ENCODE measurements at places on chromosomes 16 and 17. TPM values are rescaled to one million over a fixed set of nuclear protein-coding genes. Genes with fewer than 3 reads are reported as not detected.

DNA sequence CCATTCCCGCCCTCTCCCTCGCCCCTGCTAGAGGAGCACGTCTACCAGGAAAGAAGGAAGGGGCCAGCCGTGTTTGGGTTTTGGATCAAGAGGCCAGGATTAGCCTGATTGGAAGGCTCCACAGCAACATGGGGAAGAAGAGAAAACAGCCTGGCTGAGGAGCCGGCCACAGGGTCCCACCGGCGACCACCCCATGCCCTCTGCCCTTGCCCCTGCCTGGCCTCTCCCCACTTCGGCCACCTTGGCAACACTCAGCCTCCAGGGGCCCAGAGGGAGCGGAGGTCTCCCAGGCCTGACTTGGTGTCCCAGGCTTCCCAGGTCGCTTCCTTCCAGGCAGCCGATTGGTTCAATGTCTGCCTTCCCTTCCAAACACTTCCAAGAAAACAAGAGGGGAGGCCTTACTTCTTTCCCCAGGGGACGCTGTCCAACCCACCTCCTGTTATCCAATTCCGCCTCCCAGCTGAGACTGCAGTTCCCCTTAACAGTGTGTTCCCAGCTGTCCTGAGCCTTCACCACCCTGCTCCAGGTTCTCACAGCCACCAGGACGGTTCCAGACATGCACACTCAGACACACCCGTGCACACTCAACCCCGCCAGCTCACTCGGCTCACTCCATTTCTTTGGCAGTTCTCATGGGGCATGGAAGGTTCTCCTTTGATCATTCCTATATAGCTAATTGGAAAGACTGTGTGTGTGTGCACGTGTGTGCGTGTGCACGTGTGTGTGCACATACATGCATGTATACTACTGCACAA, 65.4 kb downstream of the RBFOX3 start:
- no peak for DNase-seq

DNA sequence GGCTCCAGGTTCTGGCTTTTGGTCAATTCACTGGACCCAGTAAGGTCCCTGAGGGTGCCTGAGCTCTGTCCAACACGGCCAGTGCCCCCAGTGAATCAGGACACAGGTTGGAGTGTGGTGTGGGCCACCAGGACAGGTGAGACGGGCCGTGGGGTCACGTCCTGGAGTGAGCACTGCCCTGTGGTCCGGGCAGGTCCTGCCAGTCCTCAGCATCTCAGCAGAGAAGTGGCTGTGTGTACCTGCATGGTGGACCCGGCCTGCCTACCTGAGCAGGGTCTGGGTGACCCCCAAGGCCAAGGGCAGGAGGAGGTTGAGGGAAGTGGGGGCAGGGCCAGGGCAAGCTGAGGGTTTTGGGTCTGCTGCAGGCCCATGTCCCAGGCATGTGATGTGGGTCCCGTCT, 1.9 kb upstream of the GNG13 start:
- no peak for DNase-seq

The METTL9 gene
- total RNA-seq, result 78.3 TPM

The AOC2 gene
- total RNA-seq, result 1.9 TPM

Data from activated CD4-positive, alpha-beta T cell treated with anti-CD3 and anti-CD28 coated beads for 36 hours (primary cell).